ENCODE measurements at places on chromosomes 12 and 14. TPM values are rescaled to one million over a fixed set of nuclear protein-coding genes. Genes with fewer than 3 reads are reported as not detected.

DNA sequence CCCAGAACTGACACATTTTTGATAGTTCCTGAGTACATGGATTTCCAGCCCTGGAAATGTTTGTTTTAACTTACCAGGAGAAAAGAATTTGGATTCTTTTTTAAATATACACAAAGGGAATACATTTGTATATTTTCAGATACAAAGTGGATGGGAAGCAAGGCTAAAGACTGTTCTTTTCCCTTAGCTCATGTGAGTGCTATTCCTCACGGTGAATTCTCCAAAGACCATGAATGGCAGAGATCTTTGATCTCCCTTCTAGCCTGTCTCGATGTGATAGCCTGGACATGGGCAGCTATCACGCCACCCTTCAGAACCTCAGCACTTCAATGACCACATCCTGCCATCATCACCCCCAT is 91.3 kb downstream of the DPF3 start:
- no peak for DNase-seq

DNA sequence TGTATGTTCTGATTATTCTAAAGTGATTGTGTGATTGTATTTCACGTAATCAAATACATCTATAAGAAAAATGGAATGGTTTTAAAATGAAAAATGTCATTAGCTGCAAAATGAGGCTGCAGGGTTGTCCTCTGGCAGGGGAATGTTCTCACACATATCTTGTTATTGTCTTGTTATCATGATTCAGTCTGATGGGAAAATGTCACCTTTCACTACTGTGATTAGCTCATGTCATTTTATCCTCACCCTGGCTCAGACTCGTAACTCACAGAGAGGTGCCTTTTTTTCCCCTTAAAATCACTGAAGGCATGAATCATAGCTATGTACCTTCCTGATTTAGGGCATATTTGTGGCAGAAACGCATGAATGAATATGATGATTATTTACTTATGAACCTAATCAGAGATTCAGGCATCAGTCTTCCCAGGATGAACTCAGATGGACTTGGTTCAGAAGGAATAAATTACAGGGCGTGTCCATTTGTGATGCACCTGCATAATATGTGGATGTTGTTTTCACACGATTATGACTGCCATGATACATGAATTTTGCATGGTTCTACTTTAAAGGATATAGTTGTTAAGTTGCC is 1339.2 kb downstream of the AACS start:
- DNase-seq, result no peak

DNA sequence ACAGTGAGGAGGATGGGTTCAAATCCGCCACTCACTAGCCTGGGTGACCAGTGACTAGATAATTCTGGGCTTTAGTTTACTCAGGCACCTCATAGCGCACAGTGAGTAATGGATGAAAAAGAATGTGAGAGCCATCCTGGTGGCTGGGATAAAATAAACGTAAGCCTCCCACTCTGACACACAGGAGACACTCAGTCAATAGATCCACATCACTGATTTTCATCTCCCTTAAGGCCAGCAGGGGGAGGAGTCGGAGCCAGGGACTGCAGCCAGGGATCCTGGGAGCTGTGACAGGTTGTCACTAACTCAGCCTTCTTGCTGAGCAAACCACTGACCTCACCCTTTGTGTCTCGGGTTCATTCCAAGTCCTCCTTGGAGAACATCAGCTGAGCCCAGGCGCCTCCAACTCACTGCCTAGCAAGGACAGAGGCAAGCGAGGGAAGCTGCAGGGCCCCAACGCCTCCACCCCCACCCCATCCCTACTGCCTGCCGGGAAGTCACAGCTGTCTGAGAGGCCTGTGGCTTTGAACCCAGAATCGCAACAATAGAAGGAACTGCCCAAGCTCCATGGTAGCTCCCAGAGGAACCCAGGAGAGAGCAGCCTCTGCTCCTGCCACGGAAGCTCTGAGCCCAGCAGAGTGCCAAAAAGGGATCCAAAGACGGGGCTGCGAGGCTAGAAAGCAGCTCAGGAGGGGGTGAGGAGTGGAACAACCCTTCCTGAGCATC is 30.7 kb downstream of the PXN start:
- DNase-seq, result peak; percentile 80

DNA sequence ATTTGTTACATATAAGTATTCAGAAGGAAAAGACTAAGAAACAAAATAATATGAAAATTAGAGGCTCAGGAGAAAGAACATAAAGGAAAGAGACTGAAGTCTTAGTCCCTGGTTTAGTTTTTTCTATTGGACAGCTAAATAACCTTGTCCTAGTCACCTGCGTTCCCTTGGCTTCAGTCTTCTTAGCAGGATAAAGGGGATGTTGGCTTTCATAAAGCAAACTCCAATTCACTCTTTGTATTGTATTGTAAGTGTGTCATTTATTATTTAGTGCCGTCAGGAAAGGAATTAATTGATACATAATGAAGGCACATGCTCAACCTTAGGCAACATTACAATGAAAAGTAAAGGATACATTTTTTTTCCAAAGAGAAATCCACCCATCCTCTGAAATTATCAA is 190.3 kb upstream of the PPFIA2 start:
- no peak for DNase-seq

Gene LRP1-AS
- total RNA-seq, result not detected

- no peak for DNase-seq
These were observed 63.2 kb upstream of the SLC24A4 start for GRCh38 chr14:92259613-92260357.

GRCh38 chr12:15037091-15037687 is 64.3 kb downstream of the PDE6H start:
- peak; percentile 3 for DNase-seq

DNA sequence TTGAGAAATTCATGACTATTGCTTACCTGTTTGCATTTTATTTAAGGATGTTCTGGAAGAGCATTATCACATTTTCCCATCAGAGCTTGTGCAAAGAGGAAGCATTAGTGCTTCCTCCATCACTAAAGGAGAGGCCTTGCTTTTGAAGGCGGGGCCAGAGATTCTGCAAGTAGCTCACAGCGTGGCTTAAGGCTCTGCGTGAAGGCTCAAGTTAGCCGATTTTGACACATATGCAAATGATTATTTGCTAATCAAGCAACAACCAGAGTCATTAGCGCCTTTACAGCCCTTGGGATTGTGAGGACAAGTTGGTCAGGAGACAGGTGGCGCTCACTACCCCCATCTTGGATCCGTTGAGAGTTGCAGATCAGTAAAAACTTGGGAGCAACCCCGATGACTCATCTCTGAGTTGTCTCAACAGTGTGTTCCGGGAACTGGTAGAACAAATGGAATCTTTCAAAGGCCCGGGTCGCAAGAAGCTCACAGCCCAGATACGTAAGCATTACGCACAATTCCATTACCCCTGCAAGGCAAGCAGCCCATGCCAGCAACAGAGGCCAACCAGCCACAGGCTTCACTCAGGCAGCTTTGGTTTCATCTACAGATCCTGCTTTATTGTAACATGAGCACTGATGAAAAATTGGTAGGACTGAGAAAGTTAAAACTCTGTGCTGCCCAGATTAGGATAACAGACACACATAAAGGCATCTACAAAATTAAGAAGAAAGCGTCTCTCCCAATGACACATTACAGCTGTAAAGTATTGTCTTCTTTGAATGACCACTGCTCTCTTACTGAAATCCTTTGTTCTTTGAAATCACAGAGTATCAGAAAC is 34.9 kb upstream of the SPTSSA start:
- peak; percentile 81 for DNase-seq

GRCh38 chr14:93989939-93990338 is 7.2 kb upstream of the CCDC197 start:
- no peak for DNase-seq

DNA sequence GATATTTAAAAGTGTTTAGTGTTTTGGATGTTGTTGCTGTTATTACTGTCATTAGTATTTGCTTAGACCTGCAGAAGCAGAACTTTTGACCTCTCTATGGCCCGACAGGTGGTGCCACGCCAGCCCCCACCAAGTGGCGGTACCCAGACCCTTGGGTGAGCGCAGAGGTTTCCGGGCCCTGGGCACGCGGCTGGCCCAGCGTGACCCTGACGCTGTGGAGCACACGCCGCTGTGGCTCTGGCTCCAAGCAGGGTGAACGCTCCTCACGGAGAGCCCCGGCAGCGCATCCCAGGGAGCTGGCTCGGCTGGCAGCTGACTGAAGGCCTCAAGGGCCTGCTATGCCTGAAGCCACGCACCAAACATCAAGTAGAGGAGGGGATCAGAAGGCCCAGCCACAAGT is 22.6 kb downstream of the SLC25A47 start:
- DNase-seq, result no peak

Gene CCDC59
- 51.7 TPM for total RNA-seq

Gene CCDC88C
- total RNA-seq, result 33.2 TPM

DNA sequence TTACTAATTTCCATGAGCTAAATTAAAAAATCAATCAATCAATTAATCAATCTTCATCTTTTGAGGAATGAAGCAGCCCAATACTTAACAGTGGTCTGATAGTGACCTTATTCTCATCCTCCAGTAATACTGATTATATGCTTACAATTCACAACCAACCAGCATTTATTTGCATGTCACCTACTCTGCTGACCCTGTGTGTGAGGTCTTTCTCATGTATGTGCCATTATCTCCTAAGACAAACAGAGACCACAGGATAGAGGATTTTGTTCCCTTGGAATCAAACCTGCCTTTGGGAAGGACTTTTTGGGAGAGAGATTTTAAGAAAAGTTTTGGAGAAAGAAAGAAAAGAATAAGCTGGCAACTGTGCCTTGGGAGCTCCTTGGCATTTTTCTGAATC is 197.2 kb downstream of the NRXN3 start:
- DNase-seq, result no peak

- no peak for DNase-seq
These were observed 45.7 kb upstream of the YARS2 start for GRCh38 chr12:32801269-32801980.

Gene BDKRB2
- 0.27 TPM for total RNA-seq

Gene ZNF10
- 23.0 TPM for total RNA-seq

DNA sequence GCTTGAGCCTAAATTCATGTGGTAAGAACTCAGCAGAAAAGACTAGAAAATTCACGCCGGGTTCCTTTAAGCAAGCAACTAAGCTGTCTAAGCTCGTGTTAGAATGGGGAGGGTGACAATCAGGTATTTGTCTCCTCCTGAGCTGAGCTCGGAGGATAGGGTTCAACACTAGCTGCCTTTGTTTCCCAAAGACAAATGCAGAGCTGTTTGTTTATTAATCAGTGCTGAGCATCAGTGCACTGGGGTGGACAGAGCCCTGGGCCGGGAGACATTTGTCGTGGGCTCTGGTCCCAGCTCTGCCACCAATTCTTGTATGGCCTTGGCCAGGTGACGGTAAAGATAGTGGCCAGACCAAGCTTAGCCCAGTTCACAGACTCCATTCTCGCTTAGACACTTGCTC is 43.7 kb downstream of the DEGS2 start:
- DNase-seq, result no peak

All from Calu3 (cell line).